ENCODE measurements at places on chromosomes 7 and 10.

GRCh38 chr10:57395923-57396322, 871.8 kb downstream of the IPMK start:
- DNase-seq = no peak

DNA sequence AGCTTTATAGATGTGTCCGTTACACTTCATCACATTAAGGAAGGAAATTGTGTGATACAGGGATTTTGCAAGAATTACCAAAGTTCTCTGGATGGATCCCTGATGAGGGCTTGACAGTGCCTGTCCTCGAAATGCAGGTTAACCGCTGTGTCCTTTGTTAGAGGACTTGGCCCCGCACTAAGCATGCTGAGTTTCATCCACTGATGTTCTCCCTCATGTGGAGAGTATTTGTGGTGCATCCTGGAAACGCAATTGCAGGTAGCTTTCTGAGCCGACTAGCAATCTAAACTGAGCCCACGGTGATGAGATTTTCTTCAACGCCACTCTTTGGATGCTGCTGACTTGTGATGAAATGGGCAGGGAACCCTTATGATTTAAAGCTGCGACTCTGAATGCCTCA, 71.9 kb upstream of the STK17A start:
- no peak for DNase-seq

GRCh38 chr7:73879977-73880681, 19.2 kb downstream of the TMEM270 start:
- DNase-seq = no peak

- DNase-seq = no peak
These were observed 861 bp downstream of the NRBF2 start for GRCh38 chr10:63133821-63134557.

- peak; percentile 3 for DNase-seq
These were observed 4.9 kb downstream of the COL17A1 start for GRCh38 chr10:104080762-104081161.

Data from stimulated activated naive CD4-positive, alpha-beta T cell (primary cell).